Stimulated activated CD4-positive, alpha-beta T cell treated with anti-CD3 and anti-CD28 coated beads, Interleukin-4, amount 100 ng/mL, for 24 hours (primary cell): ENCODE measurements at places on chromosomes 2 and 18.

- DNase-seq, result no peak
Measured at GRCh38 chr2:172753610-172754009, 18.0 kb downstream of the RAPGEF4 start.

DNA sequence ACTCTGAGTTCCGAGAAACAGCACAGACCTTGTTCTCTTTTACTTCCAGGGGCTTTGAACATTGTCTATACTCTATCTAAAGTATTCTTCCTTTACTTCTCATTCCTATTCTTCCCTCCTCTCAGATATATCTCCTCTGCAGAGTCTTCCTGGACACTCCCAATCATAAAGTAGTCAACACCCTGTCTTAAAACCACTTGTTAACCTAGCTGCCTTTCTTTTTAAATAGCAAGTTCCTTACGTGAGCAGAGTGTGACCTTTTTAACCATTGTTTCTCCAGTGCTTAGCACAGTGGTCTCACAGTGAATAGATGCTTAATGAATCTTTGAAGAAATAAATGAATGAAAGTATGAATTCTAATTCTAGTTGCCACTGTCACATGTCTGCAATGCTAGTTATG, 47.4 kb downstream of the PTRHD1 start:
- no peak for DNase-seq

DNA sequence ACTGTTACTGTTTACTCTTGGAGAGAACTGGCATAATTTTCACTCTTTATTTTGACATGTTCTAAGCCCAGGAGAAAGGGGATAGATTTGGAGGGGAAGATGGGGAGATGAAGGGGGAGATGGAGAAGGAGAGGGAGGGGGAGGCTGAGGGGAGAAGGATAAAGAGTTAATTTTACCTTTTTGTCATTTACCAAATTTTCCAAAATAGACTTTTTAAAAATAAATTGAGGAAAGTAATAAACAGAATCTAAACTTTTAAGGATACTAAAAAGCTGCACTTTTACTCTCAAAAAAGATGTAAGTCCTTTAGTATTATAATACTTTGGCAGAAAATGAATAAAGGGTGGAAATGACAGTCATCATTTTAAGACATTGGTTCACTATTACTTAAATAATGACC, 12.3 kb downstream of the MMADHC start:
- DNase-seq, result no peak

DNA sequence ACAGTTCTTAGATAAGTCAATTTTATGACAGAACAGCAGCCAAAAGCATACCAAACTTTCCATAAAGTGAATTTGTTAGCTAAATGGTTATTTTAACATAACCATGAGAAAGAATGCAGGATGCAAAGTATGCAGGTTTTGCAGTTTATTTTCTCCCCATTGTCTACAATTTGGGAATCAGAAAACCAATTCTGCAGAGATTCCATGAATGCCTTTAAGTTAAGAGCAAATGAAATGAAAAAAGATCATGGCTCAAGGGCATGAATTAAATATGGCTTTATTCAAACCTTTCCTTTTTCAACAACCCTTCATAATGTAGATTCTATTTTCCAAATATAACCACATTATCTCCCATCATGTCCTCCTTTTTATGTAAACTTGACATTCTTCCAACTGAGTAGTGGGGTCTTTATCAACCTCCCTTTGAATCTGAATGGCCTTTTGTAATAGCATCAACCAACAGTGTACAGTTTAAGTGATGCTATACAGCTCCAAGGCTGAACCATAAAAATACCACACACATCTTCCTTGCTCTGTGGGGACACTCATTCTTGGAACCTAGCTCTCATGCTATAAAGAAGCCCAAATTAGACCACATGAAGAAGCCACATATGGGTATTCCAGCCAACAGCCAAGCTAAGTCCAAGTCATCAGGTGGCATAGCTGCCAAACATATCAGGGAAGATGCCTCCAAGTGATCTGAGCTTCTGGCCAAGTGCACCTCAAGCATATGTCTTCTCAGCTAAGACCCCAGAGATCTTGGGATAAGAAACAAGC, 49.8 kb downstream of the PIAS2 start:
- DNase-seq, result no peak

DNA sequence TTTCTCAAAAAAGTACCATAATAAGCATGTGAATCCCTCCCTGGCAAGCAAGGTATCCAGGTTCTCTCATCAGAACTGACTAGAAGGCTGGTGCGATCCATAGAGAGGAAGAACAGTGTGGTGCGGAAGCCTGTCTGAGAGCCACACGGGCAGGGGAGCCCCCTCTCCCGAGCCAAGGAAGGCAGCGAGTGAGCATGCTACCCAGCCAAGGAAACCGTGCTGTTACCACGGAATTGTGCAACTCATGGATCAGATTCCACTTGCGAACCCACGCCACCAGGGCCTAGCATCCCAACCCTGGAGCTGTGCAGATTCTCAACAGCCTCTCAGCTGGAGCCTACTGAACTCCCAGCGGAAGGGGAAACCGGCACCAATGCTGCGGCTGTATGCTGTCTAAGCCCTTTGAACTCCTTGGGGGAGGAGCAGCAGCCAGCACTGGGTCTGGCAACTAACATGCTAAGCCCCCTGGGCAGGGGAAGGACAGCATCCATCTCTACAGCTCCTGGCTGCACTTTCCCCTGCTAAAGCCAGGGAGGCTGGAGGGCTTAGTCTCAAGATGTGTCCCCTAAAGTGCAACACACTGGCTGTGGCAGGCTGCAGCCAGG, 823.1 kb downstream of the EPHA4 start:
- no peak for DNase-seq

- DNase-seq, result no peak
Measured at GRCh38 chr2:144404586-144405314, 115.2 kb downstream of the ZEB2 start.

DNA sequence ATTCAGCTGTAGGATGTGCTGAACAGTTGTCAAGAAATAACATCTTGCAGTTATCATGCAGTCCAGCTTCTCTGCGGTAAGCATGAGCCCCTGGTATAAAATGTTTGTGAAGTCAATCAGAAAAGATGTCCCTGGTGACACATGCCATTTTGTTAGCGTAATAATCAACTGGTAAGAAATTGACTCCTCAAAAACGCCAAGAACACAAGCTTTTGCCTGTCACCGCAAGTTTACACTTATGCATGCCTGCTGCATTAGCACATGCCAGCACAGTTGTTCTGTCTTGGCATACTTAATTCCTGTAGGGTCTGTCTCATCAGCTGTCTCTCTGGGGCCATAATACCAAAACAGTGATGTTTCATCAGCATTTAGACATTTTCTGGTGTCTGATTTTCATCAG, 524.8 kb upstream of the DSEL start:
- DNase-seq, result no peak

DNA sequence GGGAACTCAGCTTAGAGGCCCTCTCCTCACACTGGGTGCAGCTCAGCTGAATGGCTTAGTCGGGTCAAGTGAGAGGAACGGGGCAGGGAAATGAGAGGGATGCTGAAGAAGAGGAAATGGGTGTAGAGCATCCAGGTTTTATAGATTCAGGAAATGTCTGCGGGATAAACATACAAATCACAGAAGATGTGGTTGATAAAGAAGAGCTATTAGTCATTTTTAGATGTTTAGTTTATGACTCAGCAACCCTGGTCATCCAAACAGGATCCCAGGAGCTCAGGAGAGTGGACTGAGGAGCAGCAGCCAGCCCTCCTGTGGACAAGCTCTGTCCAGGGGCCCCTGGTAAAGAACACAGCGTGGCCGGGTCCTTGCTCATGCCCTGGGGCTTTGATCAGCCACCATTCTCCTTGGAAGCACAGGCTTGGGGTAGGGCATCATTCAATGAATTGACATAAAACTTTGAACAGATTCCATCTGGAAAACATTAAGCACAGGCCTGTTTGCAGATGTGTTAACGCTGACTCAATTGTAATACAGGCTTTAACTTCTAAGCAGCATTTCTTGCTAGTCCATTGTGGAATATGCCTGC, 83.0 kb downstream of the NPAS2 start:
- no peak for DNase-seq

DNA sequence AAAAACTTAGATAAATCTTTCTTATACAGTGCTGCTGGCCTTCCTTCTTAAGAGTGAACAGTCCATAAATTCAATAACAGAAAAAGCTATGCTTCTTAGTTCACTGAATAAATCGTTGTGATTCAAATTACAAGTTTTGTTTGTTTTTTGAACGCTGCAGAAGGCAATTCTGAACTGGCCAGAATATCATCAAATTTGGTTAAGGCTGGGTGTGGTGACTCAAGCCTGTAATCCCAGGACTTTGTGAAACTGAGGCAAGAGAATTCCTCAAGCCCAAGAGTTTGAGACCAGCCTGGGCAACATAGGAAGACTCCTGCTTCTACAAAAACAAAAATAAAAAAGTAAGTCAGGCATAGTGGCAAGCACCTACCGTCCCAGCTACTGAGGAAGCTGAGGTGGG, 111.2 kb upstream of the SLC39A10 start:
- no peak for DNase-seq

- DNase-seq, result no peak
Measured at GRCh38 chr18:27709344-27709743, 467.6 kb downstream of the CDH2 start.

GRCh38 chr18:79621501-79621900, 58.1 kb upstream of the CTDP1 start:
- no peak for DNase-seq

DNA sequence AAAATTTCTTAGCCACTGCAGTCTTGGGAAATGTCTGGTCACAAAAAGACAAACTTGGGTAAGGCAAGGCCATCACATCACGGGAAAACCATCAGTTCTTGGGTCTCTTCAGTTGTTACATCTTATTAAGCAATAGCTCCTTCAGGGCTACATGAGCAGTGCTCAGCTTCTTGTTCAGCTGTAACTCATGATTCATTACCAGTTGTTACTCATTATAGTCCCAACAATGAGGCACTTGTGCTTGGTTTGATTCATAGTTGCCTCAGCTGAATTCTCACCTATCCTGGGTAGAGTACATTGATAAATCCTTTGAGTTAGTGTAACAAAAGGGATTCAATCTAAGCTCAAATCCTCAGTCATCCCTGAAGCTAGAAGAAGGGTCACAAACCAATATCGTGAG, 102.4 kb upstream of the DCC start:
- DNase-seq, result no peak

- DNase-seq, result peak; percentile 20
Measured at GRCh38 chr2:20447437-20448245, 767 bp downstream of the RHOB start.

DNA sequence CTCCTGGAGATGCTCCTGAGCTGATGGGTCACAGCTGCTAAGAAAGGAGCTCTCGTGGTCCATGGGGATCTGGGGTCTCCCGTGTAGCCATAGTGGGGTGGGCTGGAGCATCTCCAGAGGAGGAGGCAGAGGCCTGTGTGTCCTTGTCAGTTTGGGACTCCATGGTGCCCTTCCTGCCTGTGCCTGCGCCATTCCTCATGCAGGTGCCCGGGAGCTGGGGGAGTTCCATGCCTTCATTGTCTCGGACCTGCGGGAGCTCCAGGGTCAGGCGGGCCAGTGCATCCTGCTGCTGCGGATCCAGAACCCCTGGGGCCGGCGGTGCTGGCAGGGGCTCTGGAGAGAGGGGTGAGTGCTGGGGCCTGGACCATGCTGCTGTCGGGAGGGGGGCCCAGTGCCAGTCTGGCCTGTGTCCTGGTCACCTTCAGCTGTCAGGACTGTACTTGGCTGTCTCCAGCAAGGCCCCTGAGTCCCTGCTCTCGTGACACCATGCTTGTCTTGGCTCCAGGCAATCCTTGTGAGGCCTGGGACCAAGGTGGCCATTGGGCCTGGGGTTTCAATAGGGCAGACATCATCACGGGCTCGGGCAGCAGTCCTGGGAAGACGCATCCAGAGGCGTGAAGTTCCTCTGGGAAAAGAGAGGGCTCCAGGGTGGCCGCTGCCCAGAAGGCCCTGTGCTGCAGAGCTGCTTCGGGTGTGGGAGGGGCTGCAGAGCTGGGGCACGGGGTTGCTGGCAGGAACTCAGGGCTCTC, 7.3 kb downstream of the CAPN10 start:
- no peak for DNase-seq

GRCh38 chr2:219522111-219523030, 8.1 kb downstream of the ASIC4 start:
- DNase-seq, result no peak

DNA sequence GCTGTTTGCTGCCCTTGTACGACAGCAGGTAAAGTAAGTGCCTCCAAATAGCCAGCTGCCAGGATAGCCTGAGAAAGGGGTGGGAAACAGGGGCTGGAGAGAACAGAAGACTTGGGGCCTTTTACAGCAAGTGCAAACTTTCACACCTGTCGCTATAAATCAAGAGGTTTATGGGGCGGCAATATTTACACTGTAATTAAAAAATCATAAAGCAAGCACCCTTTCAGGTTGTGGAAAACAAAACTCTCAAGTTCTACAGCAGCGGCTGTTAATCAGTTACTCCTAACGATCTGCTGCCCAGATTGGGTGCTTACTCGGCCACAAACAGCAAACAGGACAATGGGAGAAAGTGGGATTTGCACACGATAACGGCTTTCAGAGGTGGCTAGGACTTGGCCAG, 359.5 kb upstream of the ETAA1 start:
- no peak for DNase-seq

DNA sequence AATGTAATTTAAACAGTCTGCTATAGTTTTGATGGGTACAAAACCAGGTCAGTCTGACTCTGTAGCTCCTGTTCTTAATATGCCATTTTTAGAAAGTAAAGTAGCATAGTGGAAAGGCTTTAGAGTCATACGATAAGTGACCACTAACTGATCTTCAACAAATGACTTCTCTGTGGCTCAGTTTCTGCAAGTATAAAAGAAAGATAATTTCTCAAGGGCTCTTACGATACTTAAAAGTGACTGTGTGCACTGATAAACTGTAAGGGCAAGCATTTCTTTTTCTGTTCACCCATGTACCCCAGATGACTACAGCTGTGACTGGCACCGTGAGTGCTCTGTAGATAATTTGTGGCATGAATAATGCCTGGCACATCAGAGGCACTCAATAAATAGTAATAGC, 178.7 kb downstream of the LCLAT1 start:
- no peak for DNase-seq

DNA sequence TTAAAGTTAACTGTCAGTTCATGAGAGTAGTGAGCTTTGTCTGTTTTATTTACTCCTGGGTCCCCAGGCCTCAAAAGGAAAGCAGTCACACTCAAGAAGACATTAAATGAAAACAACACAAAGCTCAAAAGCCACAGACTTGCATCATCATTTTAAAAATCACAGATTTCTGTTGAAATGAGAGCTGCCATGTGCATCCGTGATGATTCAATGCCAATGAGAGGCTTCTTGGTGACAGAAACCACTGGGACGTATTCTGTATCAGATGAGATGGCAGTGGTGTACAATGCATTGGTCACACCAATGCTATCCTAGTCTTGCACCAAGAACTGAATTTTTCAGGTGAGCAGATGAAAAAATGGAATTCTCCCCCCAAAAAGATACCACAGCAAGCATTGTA, 204.8 kb downstream of the ANAPC1 start:
- no peak for DNase-seq

- no peak for DNase-seq
Measured at GRCh38 chr2:203600286-203600685, 65.2 kb upstream of the RAPH1 start.

GRCh38 chr2:237236188-237236587, 150.5 kb downstream of the COPS8 start:
- no peak for DNase-seq
